Stimulated activated naive CD4-positive, alpha-beta T cell (primary cell): ENCODE measurements at places on chromosomes 3 and 15.

- no peak for DNase-seq
Measured at GRCh38 chr3:141808586-141808985, 45.4 kb downstream of the GRK7 start.

DNA sequence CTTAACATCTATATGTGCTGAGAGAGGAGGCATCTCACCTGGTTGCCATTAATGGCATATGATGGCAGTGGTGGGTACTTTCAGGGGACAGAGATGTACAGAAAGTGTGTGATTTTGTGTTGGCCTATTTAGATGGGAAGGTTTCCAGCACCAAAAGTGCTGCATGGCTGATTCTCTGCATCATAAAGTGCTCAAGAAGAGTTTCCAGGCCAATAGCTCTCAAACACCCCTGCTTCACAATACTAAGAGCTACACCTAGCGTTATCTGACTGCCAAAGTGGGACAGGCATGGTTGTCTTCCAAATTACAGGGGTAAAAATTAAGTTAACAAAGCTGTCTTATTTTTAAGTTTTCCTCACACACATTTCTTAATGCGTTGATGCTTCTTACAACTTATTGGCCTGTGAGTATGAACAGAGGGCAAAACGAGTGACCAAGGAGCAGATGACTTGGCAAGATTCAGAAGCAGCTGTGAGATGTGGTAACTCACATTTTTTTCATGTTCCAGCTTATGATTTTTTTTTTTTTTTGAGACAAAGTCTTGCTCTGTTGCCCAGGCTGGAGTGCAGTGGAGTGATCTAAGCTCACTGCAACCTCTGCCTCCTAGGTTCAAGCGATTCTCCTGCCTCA lies 41.4 kb upstream of the VEPH1 start:
- no peak for DNase-seq

- no peak for DNase-seq
Measured at GRCh38 chr3:171000281-171000680, 26.2 kb downstream of the SLC2A2 start.

GRCh38 chr3:46289966-46290365 lies 47.7 kb downstream of the CCR3 start:
- DNase-seq = no peak

GRCh38 chr3:105473521-105474223 lies 107.0 kb downstream of the ALCAM start:
- no peak for DNase-seq

GRCh38 chr15:71212146-71212545 lies 96.9 kb downstream of the THSD4 start:
- no peak for DNase-seq

- DNase-seq = no peak
Measured at GRCh38 chr15:35697549-35698299, 151.8 kb upstream of the DPH6 start.

DNA sequence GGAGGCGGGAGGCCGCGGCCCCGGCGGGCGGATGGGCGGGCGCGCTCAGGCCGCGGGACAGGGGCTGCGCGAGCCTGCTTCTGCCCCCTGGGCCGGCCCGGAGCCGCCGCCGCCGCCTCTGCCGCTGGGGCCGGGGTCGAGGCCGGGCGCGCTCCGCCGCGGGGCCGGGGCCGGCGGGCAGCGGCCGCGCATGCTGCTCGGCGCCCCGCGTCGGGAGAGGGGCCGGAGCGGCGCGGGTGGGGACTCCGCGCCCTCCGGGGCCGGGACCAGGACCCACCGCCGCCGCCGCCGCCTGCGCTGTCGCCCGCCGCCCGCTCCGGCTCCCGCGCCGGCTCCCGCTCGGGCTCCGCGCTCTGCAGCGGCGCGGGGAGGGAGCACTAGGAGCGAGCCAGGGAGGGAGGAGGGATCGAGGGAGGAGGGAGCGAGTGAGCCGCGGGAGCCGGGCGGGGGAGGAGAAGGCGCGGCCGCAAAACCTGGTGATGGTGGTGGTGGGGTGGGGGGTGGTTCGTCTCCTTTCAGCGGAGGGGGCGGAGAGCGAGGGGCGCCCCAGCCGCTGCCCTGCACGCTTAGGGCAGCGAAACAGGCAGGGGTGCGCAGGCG lies at the start of gene LINGO1:
Gene LINGO1 (minus strand): TSS at position 379 of the 600 bp plus-strand sequence. CDS start 597 bp downstream, outside the sequence.
- no peak for DNase-seq

DNA sequence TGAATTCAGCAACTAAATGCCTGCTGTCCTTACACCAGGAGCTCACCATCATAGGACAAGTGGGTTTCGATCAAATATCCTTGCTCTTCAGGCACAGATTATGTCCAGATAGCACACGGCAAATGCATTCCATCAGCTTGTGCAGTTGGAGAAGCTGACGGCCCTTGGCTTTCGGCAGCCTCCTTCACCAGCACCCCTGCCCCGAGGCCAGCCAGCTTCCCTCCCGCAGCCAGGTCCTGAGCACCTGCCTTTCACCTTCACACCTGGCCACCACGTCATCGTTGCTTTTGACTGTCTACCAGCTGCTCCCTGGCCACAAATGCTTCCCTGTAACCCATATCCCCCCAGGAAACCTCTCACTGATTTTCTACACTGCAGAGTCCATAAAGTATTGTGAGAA lies 355.5 kb downstream of the OCA2 start:
- no peak for DNase-seq

- no peak for DNase-seq
Measured at GRCh38 chr15:76330080-76330680, 6.4 kb upstream of the ISL2 start.

DNA sequence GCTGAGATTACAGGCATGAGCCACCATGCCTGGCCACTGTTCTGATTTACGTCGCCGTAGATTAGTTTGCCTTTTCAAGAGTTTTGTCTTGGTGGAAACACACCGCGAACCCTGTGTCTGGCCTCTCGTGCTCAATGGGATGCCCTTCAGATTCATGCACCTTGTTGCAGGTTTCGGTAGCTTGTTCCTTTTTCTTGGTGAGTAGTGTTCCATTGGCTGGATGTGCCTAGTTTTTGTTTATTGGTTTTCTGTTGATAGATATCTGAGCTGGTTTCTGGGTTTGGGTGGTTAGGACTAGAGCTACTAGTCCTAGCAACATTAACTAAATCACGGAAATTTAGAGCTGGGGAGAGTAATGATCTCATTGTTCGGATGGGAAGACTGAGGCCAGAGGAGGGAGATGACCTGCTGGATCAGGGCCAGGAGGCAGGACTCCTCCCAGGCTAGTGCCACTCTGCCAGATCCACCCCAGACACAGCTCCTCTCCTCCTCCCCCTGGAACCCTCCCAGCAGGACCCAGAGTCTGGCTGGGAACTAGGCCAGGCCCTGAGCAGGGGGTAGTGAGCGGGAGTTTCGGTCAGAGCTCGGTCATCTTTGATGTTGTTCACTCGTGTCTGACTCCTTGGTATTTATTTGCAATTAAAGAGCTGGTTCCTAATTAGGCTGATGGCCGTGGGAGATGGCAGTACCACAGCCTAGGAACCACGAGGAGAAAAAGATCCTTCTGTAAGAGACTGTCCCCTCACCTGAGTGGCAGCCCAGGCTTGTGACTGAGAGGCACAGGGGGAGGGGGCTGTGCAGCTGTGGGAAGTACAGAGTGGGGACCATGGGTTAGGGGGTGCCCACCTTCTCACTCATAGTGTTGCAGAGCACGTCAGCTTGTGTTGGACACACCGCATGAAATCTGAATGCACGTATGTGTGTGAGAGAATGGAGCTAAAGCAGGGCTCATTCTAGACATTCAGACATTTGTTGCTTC lies 73.4 kb downstream of the SMAD6 start:
- DNase-seq = no peak

GRCh38 chr3:78812166-78812565 lies 955.6 kb downstream of the ROBO1 start:
- no peak for DNase-seq

DNA sequence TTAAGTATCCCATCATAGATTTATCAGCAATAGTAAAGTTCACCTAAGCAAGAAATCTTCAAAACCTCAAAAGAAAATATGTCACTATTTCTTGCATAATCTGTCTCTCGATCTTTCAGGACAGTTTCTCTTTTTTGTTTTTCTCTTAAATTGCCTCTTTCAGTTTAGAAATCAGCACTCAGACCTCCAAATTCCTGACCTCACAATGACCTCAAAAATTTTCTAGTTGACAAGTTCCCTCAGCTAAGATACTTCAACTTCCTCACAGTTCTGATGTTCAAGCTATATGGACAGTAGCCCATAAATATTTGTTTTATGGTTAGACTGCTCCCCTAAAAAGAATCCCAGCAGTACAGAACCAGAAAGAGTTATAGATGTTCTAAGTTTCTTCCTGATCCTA lies 24.1 kb downstream of the SLC24A5 start:
- DNase-seq = no peak

DNA sequence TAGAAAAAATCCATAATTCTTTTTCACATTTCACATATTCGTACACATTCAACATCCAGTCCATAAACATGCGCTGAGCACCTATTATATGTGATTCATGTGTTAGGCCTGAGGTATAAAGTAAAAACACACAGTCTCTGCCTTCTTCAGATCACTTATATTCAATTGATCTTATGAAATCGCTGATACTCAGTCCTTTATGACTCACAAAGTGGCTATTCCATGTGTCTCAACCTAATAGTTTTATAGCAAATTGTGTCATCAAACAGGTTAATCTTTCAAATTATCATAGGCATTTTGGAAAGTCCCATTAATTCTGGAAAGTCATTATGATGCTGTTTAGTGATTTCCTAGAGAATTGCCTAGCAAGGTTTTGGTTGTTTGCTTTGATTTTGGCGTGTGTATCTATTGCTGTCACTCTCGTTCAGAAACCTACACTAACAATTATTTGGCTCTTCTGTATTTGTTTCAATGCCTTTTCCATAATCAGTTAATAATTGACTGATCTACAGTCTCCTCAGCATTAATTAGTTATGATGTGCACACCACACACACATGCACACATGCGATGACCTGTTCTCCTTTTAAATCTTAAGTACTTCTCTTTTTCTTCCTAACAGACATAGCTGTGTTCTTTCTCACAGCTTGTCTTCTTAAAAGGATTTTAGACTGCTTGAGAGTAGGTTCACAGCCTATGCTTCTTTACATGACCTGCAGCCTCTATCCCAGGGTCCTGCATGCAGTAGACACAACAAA lies 353.1 kb downstream of the MECOM start:
- no peak for DNase-seq

DNA sequence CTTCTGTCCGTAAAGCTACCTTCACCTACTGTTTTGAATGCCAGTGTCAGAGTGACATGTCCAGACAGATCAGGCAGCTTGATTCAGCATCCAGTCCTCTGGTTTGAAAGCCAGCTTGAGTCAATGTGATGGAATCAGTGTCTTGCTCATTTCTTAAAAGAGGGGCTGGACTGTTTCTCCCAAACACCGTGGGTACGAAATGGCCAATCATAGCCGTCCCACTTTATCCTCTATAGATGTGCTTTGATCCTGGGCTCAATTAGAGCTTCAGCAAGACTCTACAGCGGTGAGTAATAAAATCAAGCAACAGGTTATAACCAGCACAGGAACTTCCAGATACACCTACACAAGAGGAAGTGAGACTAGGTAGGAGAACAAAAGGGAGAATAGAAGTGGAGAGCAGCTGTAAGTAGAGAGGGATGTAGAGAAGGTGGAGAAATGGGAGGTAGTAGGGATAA lies 17.0 kb upstream of the OR5K1 start:
- no peak for DNase-seq

DNA sequence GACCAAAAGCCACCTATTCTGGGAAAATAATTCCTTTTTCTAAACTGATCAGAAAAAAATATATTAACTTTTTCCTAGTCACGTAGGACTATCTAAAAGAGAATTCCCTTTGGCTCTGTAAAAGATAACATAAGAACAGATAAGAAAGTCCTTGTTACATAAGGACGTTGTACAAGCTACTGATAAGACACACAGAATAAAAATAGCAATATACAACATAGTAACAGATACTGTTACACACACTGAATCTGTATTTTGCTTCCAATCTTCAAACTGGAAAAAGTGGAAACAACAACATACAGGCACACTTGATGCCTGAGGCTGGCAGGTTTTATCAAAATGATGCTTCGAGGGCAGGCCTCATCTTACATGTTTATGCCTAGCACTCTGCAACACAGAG lies 59.8 kb downstream of the SNX4 start:
- DNase-seq = no peak

DNA sequence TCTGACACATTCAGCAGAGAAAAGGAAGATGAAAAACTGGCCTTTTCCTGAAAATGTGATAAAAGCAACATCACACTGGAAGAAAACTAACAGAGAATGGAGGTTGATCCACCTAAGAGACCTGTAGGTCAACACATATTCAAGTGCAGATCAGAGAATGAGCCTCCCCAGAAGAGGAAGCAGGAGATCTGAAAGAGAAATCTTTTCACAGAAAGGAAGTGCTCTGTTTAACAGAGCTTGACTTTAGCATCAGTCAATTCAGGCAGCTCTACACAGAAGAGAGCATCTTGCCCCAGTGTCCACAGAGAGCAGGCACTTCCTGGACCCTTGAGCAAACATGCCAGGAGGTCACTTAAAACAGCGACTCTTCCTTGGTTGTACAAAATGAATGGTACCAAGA lies 655.4 kb upstream of the GBE1 start:
- DNase-seq = no peak

DNA sequence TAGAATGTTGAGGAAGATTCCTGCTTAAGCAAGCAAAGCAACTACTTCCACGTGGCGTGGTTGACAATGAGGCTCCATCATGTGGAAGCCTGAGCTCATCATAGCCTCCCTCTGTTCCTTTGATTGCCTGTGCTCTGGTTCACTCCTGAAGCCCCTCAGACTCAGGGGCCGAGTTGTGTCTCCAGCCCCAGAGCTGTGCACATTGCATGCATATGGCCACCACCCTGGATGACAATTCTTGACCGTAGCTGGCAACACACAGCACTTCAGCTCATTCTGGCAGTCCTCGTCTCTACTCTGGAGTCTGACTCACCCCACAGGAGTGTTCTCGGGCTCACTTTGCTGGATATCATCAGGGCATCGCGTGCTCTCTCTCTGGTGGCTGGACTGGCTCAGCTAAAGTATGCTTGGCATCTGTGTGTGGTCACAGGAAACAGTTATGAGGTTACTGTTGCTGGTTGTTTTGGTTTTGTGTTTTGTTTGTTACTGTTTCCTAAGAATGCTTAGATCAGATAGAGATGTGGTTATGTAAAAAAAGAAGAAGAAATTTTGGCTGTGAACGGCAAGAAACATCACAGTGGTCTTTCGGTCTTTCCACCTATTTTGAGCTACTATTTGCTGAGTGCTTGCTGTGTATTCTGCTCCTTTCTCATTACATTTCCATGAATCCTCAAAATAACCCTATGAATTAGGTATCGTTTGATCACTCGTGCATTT lies 41.6 kb upstream of the MRPS22 start:
- DNase-seq = no peak

GRCh38 chr15:35533130-35534110 lies 12.5 kb downstream of the DPH6 start:
- DNase-seq = no peak

DNA sequence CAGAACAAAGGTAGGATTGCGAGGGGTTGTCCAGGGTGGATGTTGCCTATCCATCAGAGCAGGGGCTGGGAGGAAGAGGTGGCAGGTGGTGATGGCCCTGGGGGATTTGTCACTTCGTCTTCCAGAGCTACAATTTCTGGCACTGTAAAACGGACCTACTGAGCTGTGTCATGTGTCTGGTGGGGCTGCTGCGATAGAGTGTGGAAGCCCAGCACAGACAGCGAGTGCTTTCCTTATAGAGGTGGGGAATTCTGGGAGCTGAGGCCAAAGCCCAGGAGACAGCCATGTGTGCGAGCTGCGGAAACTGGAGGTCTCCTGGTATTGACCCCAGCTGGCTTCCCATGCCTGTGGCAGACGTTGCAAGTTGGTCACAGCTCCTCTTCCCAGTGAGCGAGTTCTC lies 61.2 kb upstream of the SEC22A start:
- no peak for DNase-seq
